ENCODE measurements at places on chromosomes 4 and X. TPM values are rescaled to one million over a fixed set of nuclear protein-coding genes. Genes with fewer than 3 reads are reported as not detected.

DNA sequence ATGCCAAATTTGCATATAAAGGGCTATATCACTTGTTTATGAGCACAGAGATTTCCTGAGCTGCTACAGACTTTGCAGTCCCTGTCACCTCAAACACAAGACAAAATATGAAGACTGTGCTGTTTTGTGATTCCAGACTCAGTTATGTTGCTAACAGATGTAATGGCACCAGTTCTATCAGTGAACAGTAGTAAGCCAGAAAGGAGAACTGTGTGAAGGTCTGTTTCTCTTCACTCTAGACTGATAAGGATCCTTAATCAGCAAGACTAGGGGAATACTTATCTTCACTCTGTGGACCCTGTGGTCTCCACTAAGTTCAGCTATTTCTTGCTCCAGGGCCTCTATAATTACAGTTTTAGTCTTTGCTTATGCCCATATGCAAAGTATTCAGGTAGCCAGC lies 82.7 kb downstream of the ANXA5 start:
- no peaks in the 10 kb centered on the region for H3K27me3 ChIP-seq
- no peak overlapping the region for H3K4me3 ChIP-seq
- H3K36me3 ChIP-seq, result no peaks in the 10 kb centered on the region
- H3K4me1 ChIP-seq, result no peaks in the 10 kb centered on the region

DNA sequence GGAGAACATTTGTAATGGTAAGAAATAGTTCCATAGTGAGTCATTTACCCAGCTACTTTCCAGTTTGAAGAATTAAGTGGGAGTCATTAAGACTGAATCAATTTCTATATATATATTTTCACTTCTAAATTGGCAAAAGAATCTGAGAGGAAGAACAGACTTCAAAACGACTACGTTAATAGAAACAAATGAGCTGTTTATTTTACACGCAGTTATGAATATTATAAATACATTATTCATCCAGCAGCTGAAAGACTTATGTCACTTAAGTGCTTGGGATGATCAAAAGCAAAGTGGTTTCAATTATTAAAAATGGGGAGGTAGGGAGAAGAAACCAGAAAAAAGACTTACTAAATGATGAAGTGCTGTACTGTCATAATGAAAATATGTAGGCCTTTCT lies 260.5 kb upstream of the DDX53 start:
- no peaks in the 10 kb centered on the region for H3K27me3 ChIP-seq
- H3K36me3 ChIP-seq, result no peaks in the 10 kb centered on the region
- no peak overlapping the region for H3K4me3 ChIP-seq
- no peaks in the 10 kb centered on the region for H3K4me1 ChIP-seq

DNA sequence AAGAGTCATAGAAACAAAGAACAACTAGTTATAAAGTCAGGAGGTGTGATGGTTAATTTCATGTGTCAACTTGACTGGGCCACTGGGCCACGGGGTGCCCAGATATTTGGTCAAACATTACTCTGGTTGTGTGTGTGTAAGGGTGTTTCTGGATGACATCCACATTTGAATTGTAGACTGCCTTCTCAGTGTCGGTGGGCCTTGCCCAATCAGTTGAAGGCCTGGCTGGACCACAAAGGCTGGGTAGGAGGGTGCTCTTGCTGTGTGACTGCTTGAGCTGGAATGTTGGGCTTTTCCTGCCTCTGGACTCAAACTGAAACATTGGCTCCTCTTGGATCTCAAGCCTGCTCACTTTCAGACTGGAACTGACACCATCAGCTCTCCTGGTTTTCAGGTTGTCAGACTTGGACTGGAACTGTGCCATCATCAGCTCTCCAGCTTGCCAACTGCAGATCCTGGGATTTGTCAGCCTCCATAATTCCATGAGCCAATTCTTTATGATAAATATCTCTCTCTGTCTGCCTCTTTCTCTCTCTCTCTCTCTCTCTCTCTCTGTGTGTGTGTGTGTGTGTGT lies 41.4 kb downstream of the CLDN34 start:
- no peak overlapping the region for H3K27ac ChIP-seq
- no peak overlapping the region for H3K4me3 ChIP-seq
- no peaks in the 10 kb centered on the region for H3K4me1 ChIP-seq
- H3K27me3 ChIP-seq, result no peaks in the 10 kb centered on the region
- H3K36me3 ChIP-seq, result no peaks in the 10 kb centered on the region

GRCh38 chrX:2263203-2263602 lies 237.6 kb downstream of the DHRSX start:
- no peak overlapping the region for H3K27ac ChIP-seq
- H3K4me3 ChIP-seq, result no peak overlapping the region
- H3K27me3 ChIP-seq, result no peaks in the 10 kb centered on the region
- DNase-seq, result no peak
- H3K4me1 ChIP-seq, result no peaks in the 10 kb centered on the region

GRCh38 chr4:150332086-150332485 lies 249.9 kb upstream of the MAB21L2 start:
- H3K4me3 ChIP-seq, result no peak overlapping the region
- H3K27me3 ChIP-seq, result no peaks in the 10 kb centered on the region
- no peaks in the 10 kb centered on the region for H3K4me1 ChIP-seq
- no peak for DNase-seq
- no peak overlapping the region for H3K27ac ChIP-seq

DNA sequence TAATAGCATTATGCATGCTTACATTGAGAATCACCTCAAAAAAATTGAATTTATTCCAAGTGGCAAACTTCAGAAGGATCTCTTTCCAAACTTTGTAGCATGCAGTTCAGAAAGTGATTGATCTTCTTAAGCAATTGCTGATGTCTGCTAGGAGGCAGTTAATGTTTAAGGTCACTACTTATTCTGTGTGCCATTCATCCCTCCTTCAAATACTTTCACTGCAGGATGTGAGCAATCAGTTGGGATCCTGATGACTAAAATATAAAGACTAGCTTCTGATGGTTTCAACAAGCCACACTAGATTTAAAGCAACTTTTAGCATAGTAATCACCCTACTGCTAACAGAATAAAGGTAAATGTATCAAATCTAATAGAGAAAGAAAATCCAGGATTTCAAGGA lies 414.1 kb downstream of the ADGRL3 start:
- H3K27me3 ChIP-seq, result no peaks in the 10 kb centered on the region
- no peaks in the 10 kb centered on the region for H3K36me3 ChIP-seq
- no peaks in the 10 kb centered on the region for H3K4me1 ChIP-seq
- H3K4me3 ChIP-seq, result no peak overlapping the region

CSAG2 gene
- not detected for total RNA-seq

KIAA1210 gene
- 0.92 TPM for total RNA-seq

GK gene
- 6.5 TPM for total RNA-seq
